ENCODE measurements at places on chromosomes 2 and 18.

- DNase-seq, result no peak
Measured at GRCh38 chr2:207790898-207791297, 21.2 kb upstream of the FZD5 start.

DNA sequence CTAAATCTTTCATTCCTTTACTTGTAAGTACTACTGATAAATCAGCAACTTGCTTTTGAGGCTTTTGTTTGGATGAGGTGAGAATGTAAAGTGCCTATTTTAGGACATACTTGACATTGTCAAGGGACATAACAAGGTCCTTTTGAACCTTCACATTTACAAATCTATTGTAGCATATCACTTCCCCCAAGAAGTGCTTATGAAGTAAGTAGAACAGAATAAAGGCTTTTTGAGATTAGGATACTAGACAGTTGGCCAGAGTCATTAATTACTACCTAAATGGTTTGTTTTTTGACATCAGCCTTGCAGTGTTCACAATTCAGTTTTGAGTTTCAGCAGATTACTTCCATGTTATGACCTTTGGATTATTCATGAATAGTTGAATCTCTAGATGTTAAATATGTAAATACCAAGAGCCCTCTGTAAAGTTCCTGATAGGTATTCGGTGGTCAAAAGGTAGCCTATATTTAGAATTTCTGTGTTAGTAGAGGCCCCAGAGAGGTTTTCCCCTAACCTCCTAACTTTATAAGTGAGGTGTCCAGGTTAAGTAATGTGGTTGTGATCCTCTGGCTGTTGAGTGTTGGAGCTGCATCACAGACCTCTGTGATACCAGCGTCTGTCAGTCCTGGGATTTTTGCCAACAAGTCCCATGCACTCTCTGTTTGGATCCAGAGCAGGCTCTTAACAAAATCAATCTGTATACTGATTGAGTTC lies 67.2 kb downstream of the LCLAT1 start:
- DNase-seq, result no peak

- no peak for DNase-seq
Measured at GRCh38 chr2:222859786-222860612, 837 bp upstream of the ACSL3 start.

DNA sequence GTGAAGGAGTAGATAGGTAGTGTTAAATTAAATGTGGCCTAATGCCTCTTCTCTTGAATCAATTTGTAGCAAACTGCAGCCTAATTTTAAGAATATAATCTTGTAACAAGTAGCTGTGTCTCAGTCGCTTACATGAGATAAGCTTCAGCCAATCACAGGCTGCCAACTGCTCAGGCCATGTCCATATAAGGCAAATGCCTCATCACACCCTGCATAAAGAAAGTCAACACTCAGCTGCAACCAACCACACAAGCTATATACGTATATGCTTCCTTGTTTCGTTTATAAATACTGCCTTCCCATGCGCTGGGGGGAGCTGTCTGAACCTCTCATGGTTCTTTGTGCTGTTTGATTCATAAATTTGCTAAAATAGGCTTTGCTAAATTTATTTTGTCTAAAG lies 476.3 kb downstream of the TRIB2 start:
- DNase-seq, result no peak

GRCh38 chr2:218997731-218998130 lies 4.5 kb upstream of the CRYBA2 start:
- no peak for DNase-seq

DNA sequence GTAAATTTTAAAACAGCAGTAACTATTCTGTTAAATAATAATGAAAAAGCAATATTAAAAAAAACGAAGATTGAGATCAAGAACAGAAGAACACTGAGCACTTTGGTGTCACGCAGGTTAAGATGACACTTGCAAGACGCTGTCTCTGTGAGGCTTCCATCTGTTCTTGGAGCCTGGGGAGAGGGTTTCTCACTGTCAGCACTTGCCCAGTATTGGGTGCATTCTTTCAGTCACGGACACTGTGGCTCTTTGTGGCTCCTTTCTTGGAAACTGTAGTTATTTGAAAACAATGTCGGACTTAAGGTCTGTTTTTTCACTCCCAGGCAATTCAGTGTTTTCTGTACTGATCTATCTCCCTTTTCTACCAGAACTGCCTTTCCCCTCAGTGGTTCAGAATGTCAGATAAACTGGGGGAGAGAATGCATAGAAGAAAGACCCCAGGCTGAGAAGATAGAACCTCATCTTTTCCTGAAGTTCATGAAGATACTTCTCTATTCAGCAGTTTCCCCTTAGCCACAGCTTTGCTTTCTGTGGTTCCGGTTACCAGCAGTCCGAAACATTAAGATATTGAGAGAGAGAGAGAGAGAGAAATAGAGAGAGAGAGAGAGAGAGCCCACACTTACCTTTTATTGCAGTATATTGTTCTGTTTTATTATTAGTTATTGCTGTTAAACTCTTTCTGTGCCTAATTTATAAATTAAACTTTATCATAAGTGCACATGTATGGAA lies 283.3 kb downstream of the DCDC2C start:
- no peak for DNase-seq
